ENCODE measurements at places on chromosomes 2 and 18.

GRCh38 chr2:212923393-212923792 is 228.0 kb downstream of the IKZF2 start:
- DNase-seq = no peak

DNA sequence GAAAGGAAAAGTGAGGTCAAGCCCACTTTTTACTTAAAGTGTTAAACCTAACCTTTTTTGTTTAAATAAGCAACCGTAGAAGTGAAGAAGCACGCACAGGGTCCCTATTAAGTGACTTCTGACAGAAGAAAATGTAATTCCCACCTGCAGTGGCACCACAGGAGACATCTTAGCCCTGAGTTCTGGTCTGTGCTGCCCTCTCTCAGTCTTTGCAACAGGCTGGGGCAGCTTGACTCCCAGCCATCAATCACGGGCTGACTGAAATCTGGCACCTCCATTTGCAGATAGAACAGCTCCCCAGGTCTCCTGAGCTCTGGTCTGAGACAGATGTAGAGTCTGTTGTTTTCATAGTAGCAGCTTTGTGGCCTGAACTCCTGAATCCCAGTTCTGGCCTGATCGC is 170.0 kb downstream of the LTBP1 start:
- DNase-seq = no peak

DNA sequence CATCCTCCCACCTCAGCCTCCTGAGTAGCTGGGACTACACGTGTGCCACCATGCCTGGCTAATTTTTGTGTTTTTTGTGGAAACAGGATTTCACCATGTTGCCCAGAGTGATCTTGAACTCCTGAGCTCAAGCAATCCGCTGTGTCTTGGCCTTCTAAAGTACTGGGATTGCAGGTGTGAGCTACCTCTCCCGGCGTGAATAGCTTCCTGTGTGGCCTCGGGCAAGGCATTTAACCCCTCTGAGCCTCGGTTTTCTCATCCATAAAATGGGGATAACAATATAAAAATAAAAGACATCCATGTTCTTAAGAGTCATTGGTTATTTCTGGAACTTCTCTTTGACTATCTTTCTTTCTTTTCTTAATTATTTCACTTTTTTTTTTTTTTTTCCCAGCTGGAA is 19.3 kb upstream of the ADCY3 start:
- no peak for DNase-seq

GRCh38 chr2:9288233-9288632 is 81.6 kb downstream of the ASAP2 start:
- no peak for DNase-seq

DNA sequence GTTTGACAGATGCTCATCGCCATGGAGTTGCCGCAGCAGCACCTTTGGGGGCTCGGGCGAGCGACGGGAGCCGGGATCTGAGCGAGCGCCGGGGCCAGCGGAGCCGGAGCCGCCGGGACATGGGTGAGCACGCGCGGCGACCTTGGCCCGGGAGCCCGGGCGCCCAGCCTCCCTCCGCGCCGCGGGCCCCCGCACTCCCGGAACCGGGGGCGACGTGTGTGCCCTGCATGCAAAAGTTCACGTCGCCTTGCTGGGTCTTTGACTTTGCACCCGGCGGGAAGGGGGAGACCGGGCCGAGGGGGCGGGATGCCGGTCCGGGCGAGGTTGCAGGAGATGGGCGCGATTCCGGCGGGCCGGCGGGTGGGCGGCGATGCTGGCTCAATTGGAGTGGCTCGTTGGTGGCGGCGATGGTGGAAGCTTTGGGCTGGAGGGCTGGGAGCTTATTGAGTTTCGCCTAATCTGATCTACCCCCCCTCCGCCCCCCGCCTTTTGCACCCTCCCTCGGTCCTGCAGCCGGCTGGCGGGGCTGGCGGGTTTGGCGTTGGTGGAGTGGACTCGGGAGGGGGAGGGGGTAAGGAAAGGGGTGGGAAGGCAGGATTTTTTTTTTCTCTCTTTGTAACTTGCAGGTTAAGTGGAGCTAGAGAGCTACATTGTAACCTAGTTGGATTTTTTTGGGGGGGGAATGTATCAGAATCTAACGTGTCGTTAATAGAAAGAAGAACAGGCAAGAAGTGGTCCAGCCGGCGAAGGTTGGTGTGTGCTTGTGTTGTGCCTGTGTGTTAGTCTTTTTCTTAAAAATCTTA is at the start of gene SETBP1:
SETBP1 (plus strand) TSS at position 616 of the 803 bp plus-strand sequence. CDS start 20,459 bp downstream, outside the sequence.
- peak; percentile 7 for DNase-seq

DNA sequence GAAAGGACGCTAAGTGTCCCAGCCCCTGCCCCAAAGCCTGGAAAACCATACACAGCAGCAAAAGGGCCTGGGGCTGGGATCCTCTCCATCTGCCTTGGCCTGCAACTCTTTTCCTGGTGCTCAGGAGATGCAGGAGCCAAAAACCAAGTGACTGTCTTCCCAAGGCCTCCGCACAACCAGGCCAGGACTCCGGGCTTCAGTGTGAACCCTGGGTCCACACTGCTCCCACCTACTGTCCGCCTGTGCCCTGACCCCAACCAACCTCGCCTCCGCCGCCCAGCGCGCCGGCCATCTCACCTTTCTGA is 1.1 kb downstream of the FEV start:
- DNase-seq = no peak

DNA sequence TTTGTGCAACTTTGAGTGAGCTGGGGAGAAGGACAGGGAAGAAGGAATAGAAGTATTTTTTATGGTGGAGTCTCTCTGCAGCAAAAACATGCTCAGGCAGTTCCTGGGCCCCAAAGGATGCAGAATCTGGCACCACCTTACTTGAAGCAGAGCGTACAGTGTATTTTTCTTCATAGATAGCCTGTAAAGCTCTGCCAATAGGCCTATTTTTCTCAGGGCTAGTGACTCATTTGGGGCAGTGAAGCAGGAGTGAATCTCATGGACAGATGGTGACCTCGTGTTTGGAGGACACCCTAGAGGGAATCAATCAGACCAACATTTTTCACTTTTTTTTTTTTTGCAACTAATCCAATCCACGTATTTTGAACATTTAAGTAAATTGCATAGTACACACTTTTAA is 268.1 kb upstream of the CXCR4 start:
- no peak for DNase-seq

DNA sequence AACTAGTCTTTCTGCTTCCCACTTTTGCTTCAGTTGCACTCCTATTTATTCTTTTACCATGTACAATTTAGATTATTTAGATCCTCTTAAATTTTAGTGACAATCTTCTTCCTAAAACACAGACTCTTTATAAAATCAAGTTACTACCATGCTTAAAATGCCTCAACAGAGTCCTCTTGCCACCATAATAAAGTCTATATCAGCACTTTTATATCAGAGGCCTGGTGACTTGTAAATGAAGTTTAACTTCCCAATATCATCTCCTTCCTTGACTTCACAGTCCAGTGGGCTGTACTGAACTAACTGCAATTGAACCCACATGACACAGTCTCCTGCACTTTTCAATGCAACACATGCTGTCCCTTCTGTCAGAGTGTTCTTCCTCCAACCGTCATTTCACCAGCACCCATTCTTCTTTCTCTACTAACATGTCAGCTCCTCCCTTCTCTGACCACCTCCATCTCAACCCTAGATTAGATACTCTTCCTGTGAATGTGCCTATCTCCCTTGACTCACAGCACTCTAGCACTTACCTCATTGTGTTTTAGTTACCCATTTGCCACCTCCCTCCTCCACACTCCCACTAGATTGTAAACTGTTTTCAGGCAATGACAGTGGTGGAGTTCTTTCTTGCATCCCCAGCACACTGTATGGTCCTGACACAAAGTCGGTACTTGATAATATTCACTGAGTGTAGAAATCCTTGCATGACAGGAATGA is 414.9 kb downstream of the SATB2 start:
- no peak for DNase-seq

- DNase-seq = no peak
Observed at GRCh38 chr2:24047703-24048033, 477 bp upstream of the WDCP start.

DNA sequence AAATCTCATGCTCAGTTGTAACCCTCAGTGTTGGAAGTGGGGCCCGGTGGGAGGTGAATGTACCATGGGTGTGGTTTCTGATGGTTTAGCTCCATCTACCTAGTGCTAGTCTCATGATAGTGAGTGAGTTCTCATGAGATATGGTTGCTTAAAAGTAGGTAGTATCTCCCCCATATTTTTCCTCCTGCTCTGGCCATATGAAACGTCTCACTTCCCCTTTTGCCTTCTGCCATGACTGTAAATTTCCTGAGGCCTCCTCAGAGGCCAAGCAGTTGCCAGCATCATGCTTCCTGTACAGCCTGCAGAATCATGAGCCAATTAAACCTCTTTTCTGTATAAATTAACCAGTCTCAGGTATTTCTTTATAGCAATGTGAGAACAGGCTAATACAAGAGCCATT is 62.8 kb upstream of the RNF152 start:
- no peak for DNase-seq

- no peak for DNase-seq
Observed at GRCh38 chr2:147782141-147782930, 62.5 kb upstream of the ACVR2A start.

GRCh38 chr2:229703909-229704630 is 10.3 kb downstream of the DNER start:
- DNase-seq = no peak

Data from activated CD4-positive, alpha-beta T cell treated with anti-CD3 and anti-CD28 coated beads for 4 hours (primary cell).